Right renal cortex interstitium (tissue), 3 donors: ENCODE measurements at places on chromosomes 12 and 14.

DNA sequence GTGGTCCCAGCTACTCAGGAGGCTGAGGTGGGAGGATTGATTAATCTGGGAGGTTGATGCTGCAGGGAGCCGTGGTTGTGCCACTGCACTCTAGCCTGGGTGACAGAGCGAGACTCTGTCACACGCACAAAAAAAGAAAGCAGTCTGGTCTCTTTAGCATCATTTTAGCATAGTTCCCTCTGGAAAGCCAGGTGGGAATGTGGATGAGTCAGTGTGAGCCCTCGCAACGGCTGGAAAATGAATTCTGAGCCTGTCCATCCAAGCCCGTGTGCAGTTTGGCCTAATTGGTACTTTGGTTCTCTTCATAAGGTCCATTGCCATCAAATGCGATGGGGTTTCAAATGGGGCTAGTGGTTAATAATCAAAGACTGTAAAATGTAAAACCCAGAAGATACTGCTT is 2.4 kb downstream of the MYL2 start:
- no peak for DNase-seq

DNA sequence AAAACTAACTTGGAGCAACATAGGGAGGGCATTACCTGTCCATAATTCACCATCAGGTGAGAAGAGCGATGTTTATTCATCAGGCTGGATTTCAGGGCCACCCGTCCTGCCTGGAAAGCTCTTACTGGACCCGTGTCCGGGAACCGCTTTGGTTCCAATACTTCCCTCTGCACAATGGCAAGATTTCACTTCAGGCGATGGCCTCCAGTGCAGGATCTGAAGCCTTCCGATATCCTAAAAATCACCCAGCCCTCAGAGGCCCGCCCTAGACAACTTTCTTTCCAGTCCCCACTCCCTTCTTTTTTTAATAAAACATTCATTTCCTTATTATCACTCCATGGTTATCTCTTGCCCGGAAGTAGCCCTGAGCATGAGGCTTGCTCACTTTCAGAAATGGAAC is 92.5 kb downstream of the BCL11B start:
- no peak for DNase-seq

DNA sequence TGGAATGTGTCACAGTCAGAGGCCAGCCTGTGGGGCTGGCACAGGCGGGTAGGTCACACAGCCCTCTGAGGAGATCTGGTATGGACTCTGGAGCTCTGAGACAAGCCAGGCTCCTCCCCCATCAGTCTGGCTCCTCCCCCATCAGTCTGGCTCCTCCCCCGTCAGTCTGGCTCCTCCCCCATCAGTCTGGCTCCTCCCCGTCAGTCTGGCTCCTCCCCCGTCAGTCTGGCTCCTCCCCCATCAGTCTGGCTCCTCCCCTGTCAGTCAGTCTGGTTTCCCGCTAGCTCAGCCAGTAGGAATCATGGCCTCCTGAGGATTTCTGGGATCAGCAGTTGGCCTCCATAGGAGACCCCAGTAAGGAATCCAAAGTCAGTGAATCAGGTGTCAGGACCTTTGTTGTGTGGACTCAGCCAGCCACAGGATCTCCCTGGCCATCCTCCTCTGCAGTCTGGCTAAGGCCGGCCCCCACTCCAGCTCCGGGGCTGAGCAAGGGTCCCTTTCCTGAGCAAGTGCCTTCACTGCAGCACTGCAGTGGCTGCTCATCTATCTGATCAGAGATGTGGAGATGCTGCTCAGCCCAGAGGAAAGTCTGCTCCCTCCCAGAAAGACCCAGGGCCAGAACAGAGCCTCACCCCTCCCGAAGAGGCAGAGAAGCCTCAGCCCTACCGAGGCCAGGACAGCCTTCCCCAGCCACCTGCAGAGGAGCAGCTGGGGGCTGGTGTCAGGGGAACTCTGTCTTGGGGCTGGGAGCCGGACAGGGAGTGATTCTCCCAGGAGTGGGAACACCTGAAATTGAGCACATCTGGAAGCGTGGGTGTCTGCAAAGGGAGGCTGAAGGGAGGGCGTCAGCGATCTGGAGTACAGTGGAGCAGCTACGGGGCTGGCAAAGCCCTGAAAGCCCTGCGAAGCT is 35.7 kb downstream of the IQSEC3 start:
- DNase-seq: no peak

- DNase-seq: peak; percentile 47
Observed at GRCh38 chr14:83816761-83817160, 1713.2 kb upstream of the FLRT2 start.

- no peak for DNase-seq
Observed at GRCh38 chr12:117313926-117314325, 47.5 kb downstream of the NOS1 start.
